ENCODE measurements at places on chromosomes 7 and 10.

GRCh38 chr7:52311886-52312285, 723.5 kb upstream of the POM121L12 start:
- no peak for ATAC-seq

- ATAC-seq, result no peak
These were observed 274.5 kb upstream of the MGMT start for GRCh38 chr10:129192344-129193128.

- ATAC-seq, result no peak
These were observed 12.9 kb upstream of the CSGALNACT2 start for GRCh38 chr10:43125274-43125845.

DNA sequence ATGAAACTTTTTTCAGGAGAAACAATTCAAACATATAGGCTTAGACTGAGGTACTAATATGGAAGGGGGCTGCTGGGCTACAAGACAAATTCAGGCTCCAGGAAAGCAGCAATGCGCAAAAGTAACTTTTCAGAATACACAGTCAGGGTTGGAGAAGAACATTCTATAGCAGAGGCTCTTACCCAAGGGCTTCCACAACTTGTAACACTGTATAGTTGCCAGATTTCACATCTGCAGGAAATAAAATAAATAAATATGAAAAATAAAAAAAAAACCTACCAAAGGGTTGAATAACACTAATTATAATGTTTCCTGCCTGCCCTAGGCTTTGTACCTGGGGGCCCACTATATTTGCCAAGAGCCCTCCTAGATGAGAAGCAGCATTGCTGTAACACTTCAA, 14.3 kb downstream of the MMS19 start:
- no peak for ATAC-seq

GRCh38 chr10:70480239-70480861, 1.8 kb downstream of the PALD1 start:
- peak; percentile 21 for ATAC-seq

GRCh38 chr7:70808876-70809275, 323.1 kb upstream of the GALNT17 start:
- ATAC-seq, result no peak

GRCh38 chr10:6607182-6607581, 27.1 kb upstream of the PRKCQ start:
- ATAC-seq, result peak; percentile 94

DNA sequence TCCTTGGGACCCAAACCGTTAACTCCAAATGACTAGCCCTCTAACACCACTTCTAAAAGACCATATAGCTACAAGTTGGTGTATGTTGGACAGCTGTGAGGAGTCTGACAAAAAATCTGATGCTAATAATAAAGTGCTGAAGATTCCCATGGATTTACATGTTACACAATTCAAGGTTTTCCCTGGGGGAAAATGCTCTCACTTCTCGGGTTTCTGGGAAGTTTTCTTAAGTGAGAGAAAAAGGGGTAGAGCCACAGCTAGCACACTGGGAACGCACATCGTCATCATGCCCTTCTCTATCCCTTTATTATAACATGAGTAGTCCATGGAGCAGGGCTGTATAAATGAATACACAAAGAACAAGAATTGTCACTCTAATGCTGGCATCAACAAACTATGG, 162.1 kb downstream of the CHCHD3 start:
- no peak for ATAC-seq

DNA sequence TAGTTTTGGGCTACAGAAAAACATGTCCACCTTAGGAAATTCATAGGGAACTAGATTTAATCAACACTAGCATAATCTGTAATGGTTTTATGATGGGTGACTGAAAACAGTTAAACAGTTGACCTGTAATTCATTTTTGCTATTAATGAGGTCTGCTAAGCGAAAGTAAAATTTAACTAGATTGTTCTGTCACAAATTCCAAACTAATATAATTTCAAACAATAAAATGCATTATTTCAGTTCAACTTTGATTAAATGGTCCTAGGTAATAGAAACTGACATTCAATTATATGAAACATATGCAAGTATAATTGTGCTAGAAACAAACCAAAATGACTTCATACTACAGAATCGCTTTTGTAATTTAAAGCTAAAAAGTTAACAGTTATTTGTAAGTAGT, 6.9 kb downstream of the NOC3L start:
- ATAC-seq, result no peak

DNA sequence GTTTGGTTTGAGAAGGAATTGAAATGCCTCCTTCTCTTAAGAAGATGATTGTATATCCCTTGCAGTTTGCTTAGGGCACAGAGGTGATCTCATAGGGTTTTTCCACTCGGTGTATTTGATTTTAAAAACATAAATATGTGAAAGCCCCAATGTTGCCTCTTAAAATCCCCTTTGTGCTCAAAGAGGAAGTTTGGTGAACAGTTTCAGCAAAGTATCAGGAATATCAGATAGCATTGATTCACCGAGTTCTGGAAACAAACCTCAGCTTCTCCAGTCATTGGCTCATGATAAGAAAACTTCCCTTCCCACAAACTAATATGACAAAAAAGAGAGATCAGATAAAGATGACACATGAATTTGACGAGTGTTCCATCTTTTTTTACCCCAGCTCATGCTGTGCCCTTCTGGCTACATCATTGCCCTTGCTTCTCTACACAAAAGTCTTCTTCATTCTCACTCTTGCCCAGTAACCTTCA, 20.1 kb upstream of the SMNDC1 start:
- ATAC-seq, result peak; percentile 32

Data from activated CD4-positive, CD25-positive, alpha-beta regulatory T cell treated with anti-CD3 and anti-CD28 coated beads, Interleukin-2, amount 50 U/mL, for 24 hours (primary cell).